ENCODE measurements at places on chromosomes 5 and 9.

DNA sequence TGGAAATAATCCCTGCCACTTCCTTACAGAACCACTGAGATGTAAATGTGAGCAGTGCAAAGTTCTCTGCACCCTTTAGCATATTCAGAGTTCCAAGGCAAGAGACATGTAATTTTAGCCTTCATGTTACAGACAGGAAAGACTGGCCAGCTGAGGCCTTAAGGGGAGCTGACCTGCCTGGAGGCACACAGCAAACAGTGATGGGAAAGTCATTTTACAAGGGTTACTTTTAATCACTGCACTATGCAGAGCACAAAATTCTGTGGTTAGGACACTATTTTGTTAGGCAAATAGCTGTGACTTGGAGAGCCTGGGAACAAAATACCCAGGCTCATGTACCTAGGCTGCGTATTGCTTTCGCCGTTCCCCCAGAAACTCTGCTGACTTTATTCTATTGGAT, 30.2 kb upstream of the TNIP1 start:
- no peak for DNase-seq

DNA sequence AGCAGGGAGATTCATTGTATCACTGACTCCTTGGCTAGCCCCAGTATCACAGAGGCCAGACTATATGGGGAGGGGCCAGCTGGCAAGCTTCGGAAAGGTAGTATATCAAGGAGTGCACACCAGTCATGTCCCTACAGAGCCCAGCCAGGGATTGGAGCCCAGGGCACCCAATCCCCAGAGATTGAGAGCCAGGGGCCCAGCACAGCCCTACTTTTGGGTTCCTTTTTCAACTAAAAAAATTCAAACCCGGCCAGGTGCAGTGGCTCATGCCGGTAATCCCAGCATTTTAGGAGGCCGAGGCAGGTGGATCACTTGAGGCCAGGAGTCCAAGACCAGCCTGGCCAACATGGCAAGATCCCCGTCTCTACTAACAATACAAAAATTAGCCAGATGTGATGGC, 5.4 kb upstream of the MYORG start:
- no peak for DNase-seq

- DNase-seq: peak; percentile 46
These were observed 219.6 kb downstream of the PLK2 start for GRCh38 chr5:58240322-58240721.

- DNase-seq: no peak
These were observed 40.9 kb downstream of the TNPO1 start for GRCh38 chr5:72857396-72857795.

- no peak for DNase-seq
These were observed 115.7 kb downstream of the MAN2A1 start for GRCh38 chr5:109805472-109805871.

GRCh38 chr5:161700065-161700464, 14.5 kb downstream of the GABRA6 start:
- DNase-seq: no peak

DNA sequence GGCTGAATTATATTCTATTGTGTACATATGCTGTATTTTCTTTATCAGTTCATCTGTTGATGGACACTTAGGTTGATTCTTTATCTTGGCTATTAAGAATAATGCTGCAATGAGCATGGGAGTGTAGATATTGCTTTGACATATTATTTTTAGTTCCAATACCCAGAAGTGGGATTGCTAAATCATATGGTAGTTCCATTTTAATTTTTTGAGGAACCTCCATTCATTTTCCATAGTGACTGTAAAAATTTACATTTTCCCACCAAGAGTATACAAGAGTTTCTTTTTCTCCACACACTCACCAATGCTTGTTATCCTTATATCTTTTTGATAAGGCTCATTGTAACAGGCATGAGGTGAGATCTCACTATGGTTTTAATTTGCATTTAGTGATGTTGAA, 19.4 kb downstream of the JAK2 start:
- DNase-seq: no peak

GRCh38 chr9:36112516-36112915, 24.0 kb upstream of the GLIPR2 start:
- no peak for DNase-seq

DNA sequence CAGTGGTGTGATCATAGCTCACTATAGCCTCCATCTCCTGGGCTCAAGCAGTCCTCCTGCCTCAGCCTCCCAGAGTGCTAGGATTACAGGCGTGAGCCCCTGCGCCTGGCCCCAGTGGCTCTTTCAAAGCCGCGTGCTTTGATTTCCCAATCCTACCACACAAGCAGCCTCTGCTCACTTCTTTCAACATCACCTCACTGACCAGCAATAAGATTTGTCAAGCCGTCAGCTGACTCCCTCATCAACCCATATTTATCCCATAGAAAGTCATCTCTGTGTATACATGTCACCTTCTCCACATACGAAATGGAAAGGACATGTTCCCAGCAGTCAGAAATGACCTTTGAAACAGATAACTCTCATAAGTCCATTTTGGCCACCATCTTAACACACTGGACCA, 26.0 kb downstream of the SLC31A2 start:
- DNase-seq: no peak

DNA sequence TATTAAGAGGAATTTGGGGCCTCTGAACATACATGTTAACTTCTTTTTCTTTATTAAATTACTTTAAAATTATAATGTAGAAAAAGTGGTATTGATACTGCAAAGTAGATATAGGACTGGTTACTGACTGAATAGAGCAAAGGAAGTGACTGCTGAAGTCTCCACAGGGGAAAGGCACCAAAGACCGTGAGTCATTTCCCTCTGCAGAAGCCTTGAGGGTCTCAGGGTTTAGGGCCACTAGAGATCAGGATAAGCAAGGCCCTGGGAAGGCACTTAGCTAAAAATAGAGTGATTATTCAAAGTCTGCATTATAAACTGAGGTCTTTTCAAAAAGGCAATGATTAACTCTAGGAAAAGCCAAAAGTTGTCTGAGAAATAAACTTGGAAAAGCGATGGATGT, 44.7 kb upstream of the ITGA1 start:
- no peak for DNase-seq

DNA sequence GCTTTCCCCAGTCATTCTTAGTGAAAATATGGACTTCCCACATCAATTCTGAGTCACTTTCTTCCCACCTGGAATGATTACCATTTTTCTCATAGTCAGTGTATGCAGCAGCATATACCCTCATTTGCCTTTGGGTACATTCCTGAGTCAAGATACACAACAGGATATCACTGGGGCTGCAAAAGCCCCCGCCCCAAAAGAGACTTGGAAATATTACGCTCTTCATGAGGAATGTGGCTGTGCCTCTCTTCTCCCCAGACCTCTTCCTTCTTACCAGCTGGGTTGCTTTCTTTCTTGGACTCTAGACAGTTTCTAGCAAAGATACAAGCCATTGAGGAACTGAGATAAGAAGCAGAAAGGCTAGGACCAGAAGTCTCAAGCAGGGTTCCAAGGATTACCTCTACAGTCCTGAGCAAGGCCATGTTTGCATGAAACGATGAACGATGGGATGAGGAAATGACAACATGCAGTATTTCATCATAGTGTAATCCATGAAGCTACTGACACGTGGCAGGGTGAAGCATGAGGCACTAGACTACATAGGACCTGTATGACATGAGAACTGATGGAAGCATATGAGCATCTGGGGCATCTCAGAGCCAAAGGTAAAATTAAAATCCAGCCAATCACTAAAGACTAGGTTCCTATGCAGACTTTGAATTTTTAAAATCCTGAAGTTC, 218.1 kb downstream of the RAB3C start:
- DNase-seq: no peak

DNA sequence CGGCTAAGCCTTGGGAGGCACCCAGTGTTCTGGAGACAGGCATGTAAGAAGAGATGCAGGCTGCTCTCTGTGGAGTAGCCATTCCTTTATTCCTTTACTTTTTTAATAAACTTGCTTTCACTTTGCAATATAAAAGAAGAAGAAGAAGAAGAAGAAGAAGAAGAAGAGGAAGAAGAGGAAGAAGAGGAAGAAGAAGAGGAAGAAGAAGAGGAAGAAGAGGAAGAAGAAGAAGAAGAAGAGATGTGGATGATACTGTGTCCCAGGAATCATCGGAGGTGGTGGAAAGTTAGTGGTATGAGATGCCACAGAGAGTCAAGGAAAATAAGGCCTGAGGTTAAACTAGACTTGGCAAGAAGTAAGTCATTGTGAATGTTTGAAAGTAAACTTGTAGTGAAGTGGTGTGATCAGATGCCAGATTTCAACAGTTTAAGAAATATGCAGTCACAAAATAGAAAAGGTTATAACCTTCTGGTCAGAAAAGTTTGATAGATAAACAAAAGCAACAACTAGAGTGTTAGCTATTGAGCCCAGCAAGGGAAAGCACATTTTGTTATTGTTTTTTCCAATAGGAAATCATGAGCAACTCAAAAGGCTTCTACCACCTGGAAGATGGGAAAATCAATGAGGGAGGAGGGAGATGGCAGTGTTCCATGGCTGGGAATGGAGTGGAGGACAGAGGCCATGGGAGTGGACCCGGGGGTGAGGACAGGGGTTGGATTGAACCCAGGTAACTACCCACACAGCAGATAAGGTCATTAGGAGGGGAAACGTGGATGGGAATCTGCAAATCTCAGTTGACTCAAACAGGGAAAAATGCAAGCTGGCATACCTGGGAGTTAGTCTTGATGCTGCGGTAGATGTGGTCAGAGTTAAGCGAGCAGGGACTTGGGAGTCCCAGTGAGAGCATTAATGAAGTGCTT, 16.8 kb downstream of the AOPEP start:
- no peak for DNase-seq
